ENCODE measurements at places on chromosomes 12 and 14.
A peak's percentile ranks its signal among the peaks of the same experiment; 100 is the strongest.

- no peak for DNase-seq
Observed at GRCh38 chr14:96056509-96057422, 17.6 kb downstream of the C14orf132 start.

GRCh38 chr12:65501093-65501621 lies 222.7 kb downstream of the MSRB3 start:
- DNase-seq = no peak

DNA sequence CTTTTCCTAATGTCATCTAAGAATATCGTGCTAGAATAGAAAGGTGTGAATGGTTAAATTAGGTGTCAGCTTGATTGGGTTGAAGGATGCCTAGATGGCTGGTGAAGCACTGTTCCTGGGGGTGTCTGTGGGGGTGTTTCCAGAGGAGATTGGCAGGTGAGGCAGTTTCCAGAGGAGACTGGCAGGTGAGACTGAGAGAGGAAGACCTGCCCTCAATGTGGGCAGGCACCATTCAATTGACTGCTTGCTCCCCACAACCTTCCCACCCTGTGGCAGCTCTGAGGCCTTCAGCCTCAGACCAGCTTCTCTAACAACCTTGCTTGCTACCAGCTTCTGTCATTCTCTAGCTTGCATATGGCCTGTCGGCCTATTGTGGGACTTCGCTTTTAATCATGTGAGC lies 9.2 kb downstream of the RNASE9 start:
- DNase-seq = no peak

DNA sequence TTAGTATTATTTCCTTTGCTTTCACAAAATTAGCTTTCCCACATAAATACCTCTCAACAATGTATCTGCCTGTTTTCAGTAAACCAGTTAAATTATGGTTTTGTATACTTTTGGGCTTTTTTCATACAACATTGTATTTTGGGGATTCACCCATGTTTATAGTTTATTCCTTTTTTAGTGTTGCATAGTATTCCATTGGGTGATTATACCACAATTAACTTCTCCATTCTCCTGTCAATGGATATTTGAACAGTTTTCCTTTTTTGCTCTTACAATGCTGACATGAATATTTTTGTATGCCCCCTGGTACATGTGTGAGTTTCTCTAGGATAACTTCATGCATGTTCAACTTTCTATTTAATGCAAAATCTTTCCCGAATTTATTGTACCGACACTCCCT lies 12.6 kb upstream of the NDUFA12 start:
- no peak for DNase-seq

DNA sequence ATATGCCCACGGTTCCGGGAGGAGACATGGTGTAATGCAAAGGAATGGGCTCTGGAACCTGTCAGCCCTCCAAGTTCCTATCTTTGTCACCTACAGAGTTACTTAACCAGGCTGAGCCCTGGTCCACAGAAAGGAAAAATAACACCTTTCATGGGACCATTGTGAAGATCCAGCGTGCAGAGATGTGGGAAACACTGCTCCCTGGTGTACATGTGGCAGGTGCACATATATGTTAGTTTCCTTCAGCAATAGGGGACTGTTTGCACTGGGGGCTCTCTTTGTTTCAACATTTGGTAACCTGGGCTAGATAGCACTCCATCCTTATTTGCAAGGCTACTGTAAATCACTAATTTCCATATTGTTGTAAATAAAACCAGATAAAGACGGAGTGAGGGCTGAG lies 72.3 kb downstream of the ANO2 start:
- no peak for DNase-seq

DNA sequence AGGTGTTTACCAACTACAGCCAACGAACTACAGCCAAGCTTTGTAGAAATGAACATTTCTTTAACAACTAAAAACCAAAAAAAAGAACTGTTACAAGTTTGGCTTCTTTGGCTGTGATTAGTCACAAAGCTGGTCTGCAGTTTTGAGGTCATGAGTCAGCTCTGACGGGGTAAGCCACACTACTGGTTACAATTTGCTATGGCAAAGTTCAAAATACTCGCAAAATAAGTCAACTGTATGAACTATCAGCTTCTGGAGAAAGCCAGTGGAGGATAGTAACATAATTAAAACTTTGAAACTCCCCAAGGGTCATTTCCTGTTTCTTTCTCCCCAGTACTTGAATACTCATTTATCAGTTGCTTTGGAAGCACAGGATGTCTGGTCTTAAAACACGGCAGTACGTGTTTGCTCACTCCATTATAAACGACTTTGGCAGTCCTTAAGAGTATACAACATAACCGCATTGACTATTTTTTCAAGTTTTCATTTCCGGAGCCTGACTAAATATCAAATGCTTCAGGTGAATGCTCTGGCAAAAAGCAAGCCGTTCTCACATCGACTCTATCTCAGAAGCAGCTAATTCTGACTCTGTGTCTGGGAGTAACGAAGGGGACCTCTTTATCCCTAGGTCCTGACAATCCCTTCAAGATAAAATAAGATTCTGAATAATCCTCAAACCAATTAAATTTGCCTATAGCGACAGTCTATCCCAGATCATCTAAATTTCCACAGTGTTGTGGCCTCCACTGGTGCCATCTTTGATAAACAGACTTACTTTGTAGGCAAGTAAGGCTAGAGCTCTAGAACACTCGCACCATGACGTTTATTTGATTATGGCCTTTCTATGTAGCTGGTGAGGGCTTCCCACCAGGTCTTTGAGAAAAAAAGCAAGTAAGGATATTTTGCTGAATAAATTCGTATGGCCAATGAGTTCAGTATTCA lies 10.6 kb downstream of the PHLDA1 start:
- peak; percentile 68 for DNase-seq

DNA sequence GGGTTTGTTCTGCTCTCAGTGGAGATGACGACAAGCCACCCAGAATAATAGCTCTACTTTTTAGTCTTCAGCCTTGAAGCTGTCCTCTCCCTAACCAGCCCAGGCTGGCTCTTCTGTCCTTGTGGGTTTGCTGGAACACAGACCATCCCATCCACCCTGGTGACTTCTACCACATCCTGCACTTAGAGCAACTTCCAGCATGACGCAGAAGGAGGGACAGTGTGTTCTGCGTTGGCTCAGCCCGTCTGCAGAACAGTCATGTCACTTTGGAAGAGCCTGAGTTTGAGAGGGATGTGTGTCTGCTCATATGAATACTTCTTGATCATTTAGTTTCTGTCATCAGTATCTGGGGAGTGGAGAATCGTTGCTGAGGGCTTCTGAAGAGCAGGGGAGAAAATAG lies 198.0 kb downstream of the CACNA1C start:
- DNase-seq = no peak

- peak; percentile 24 for DNase-seq
Observed at GRCh38 chr14:105299654-105300541, 903 bp downstream of the BRF1 start.

DNA sequence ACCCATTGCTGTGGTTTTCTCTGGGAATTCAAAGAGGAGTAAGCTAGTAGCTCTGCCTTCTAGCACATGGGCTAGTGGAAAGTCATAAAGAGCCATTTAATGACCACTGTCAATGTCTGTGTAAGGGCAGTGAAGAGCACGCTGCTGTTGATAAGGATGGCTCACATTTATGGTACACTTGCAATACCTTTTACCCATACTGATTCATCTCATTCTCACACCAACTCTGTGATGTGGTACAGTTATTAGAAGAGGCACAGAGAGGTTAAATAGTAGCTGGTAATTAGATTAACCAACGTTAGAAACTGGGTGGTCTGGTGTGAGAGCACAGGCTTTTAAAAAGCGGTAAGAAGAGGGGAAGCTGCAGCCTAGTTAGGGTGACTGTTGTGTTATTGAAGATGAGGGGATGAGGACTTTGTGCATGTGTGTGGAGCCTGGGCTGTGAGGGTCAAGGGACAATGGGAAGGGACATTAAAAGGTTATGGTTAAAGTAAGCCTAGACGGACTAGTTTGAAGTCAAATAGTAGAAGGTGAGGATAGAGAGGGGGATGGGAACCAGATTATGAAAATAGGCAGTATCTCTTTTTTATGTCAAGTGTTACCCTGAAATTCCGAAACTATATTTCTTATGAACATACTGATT lies 25.2 kb downstream of the RASSF3 start:
- DNase-seq = no peak

GRCh38 chr12:85784096-85784720 lies 52.0 kb downstream of the RASSF9 start:
- no peak for DNase-seq

DNA sequence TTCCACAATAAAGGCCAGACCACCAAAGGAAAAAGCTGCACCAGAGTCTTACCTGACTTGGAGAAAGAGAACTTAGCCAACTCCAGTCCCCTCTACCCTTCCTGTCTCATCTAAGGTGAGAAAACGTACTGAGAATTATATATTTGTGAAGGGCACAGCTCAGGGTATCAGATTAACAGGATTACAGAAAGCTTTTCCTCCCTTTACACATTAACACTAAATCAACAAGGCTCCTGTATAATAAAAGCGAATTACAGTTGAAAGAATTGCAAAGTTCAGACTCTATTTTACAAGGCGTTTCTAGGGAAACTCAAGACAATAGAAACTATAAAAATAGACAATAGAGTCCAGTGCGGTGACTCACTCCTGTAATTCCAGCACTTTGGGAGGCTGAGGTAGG lies 82.7 kb upstream of the RPL10L start:
- DNase-seq = no peak

- no peak for DNase-seq
Observed at GRCh38 chr12:79299447-79300198, 391.1 kb downstream of the PAWR start.

GRCh38 chr14:97275276-97275675 lies 478.1 kb downstream of the VRK1 start:
- DNase-seq = no peak

GRCh38 chr12:4039931-4040330 lies 166.7 kb upstream of the PARP11 start:
- no peak for DNase-seq

GRCh38 chr12:111100003-111100402 lies 179.6 kb upstream of the MYL2 start:
- no peak for DNase-seq

- DNase-seq = no peak
Observed at GRCh38 chr14:100348253-100348729, 25.2 kb downstream of the SLC25A47 start.

- DNase-seq = no peak
Observed at GRCh38 chr12:132685400-132685799, 1.7 kb downstream of the POLE start.

DNA sequence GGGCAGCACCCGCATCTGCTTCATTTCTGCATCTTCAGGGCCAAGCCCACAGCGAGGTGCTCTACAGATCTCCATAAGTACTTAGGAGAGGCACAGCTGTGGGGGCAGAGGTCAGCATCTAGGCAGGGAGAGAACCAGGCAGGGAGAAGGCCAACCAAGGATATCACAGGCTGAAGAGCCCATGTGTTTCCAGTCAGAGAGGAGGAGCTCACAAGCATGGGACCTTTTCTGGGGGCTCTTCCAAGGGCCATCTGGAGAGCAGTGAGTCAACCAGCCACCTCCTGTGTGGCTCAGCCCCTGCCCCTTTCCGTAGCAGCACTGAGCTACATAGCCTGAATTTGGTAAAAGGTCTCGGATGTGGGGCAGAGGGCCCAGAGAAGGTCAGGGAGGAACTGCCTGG lies 78.5 kb downstream of the ARL6IP4 start:
- DNase-seq = no peak

- DNase-seq = no peak
Observed at GRCh38 chr12:94089891-94090290, 58.5 kb upstream of the PLXNC1 start.

DNA sequence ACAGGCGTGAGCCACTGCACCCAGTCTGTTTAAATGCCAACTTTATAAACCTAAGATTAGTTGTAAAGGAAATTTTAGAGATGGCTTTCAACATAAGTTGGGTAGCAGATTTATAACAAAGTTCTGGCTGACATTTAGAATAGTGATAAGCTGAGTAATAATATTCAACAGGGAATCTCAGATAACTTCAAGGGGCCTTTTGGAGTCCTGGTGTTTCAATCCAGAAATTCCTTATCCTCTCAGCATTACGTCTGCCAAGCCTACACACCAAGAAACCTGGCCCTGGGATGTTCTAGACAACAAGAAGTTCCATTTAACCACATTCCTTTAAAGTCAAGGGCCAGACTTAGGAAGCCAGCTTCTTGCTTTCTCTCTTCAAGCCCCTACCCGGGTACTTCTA lies 59.5 kb upstream of the DYRK2 start:
- DNase-seq = no peak

DNA sequence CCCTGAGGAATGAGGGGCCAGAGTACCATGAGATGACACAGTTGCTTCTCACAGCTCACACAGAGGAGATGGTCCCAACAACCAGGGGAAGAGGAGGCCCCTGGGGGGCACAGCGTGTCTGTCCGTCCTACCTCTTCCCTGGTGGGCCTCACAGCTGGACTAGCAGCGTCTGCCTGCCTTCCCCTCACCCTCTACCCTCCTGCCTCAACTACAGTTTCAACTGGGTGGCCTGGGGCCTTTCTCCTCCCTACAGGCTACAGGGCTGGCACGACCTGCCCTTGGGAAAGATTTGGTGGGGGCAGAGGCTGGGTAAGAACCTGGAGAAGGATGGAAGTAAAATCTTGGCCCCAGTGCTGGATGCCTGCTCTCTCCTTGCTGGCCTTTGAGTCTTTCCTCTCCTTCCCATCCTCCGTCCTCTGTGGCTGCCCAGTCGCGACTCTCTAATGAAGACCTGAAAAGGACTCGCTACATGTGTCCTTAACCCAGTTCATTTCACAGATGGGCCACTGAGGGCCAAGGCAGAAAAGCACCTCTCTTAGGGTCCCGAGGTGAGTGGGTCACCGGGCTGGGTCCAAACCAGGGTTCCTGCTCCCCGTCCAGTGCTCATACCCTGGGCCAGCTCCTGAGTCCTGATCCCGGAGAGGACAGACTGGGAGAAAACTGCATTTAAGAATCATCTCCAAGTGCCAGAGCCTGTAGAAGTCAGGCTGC lies 232.5 kb downstream of the BCL11B start:
- DNase-seq = no peak

GRCh38 chr12:72448805-72449204 lies 176.6 kb downstream of the TRHDE start:
- no peak for DNase-seq

All from activated T-helper 1 cell treated with anti-CD3 and anti-CD28 coated beads, Interleukin-12 subunit alpha, Interleukin-12 subunit beta, Interleukin-2, Interleukin-4 antibody, amounts not matched to agents 30 ng/mL and 10 ng/mL and 1 ng/mL, durations not matched to agents 14 hours and 24 hours and 36 hours (primary cell).